Stimulated activated CD4-positive, alpha-beta T cell treated with anti-CD3 and anti-CD28 coated beads, Interleukin-4, amount 100 ng/mL, for 48 hours (primary cell): ENCODE measurements at places on chromosomes 1 and 21.

GRCh38 chr1:30652152-30652841 is 71.1 kb downstream of the MATN1 start:
- no peak for DNase-seq

GRCh38 chr1:23163395-23163794 is 5.3 kb downstream of the LUZP1 start:
- no peak for DNase-seq

DNA sequence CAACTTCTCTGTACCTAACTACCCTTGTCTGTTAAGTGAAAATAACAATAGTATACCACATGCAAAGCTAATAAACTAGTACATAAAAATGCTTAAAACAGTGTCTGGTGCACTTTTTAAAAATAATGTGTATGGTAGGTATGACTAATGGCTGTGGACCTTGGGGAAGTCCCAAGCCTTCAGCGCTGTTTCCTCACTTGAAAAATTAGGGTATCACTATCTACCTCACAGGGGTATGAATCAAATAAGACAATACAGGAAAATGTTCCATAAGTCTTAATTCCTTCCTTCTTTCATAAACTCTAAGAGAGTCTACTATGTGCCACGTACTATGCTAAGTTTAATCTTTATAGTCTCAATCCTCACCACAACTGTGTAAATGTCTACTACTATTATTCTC is 32.0 kb downstream of the EGLN1 start:
- no peak for DNase-seq

- no peak for DNase-seq
Measured at GRCh38 chr1:41562328-41562727, 77.8 kb upstream of the EDN2 start.

DNA sequence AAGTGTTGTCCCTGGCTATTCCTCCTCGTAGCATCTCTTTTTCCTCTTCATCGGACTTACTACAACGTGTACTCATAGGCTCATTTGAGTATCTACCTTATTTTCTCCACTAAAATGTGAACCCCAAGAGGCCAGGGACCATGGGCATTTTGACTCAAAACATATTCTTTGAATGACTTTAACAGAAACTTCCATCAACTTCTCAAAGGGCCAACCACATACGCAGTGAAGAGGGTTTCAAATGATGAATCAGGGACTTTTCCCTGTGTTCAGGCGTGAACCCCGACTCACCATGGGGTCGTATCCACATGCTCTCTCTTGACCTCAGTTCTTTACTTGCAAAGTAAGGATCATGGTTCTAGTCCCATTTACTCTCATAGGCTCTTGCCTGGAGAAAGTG is 20.2 kb upstream of the GPR137B start:
- no peak for DNase-seq

DNA sequence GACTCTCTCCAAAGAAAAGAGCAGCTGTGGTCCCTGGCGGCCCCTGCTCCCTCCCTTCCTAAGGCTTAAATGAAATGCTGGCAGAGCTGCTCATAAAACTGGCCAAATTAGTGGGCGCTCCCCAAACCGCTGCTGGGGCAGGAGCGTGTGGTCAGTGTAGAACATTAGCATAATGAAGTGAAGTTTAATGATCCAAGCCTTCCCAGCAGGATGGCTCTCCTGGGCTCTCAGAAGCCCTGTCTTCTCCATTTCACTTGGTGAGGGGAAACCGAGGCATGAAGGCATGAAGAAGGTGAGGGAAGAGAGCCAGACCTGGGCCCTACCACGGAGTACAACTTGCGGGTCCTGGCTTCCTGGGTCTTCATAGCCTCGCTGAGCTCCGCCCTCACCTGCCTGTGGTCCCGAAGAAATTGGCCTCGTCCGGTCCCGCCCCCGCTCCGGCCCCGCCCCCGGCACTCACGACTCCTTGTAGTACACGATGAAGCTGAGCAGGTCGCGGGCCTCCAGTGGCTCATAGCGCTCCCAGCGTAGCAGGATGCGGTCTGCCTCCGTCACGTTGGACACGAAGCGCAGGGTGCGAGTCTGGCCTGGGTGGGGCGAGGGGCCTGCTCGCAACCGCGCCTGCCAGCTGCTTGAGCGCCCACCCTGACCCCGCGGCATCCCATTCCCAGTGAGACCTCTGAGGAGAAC is 10.3 kb downstream of the INSRR start:
- DNase-seq = peak; percentile 63

- DNase-seq = peak; percentile 35
Measured at GRCh38 chr21:35840197-35840799, 220.0 kb downstream of the SETD4 start.

GRCh38 chr1:235275223-235275622 is 52.8 kb downstream of the ARID4B start:
- DNase-seq = no peak

- no peak for DNase-seq
Measured at GRCh38 chr1:51372561-51372960, 42.2 kb upstream of the TTC39A start.

- DNase-seq = no peak
Measured at GRCh38 chr1:220994671-220995070, 115.4 kb downstream of the HLX start.
